ENCODE measurements at places on chromosomes 4 and X.

DNA sequence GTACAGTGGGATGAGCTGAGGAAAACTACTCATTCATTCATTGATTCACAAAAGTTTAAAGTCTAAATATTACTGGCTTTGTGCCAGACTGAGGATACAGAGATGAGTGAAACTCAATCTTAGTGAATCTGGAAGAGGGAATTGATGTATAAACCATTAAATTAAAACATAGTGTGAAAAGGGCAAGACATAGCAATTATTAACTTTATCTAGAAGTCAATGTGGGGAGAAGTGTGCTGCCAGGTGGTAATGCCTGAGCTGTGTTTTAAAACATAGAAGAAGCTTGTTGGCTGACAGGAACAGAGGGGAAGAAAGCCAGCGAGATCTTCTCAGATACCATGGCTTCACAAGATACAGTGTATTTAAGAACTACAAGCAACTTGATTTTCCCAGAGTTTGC lies 153.4 kb downstream of the BMPR1B start:
- no peak for DNase-seq

- DNase-seq, result no peak
Measured at GRCh38 chr4:13626492-13627177, 890 bp downstream of the BOD1L1 start.

- no peak for DNase-seq
Measured at GRCh38 chr4:158766434-158767044, 2.3 kb upstream of the FNIP2 start.

GRCh38 chrX:139905743-139906142 lies 27.1 kb downstream of the ATP11C start:
- DNase-seq, result no peak

- DNase-seq, result no peak
Measured at GRCh38 chr4:181952478-181952877, 290.7 kb upstream of the TENM3 start.

- DNase-seq, result no peak
Measured at GRCh38 chr4:141692081-141692480, 55.7 kb downstream of the IL15 start.

- no peak for DNase-seq
Measured at GRCh38 chrX:29662759-29663503, 552.4 kb upstream of the MAGEB2 start.

- no peak for DNase-seq
Measured at GRCh38 chr4:11367371-11367770, 61.3 kb downstream of the HS3ST1 start.

GRCh38 chr4:52638717-52639116 lies 20.4 kb downstream of the USP46 start:
- DNase-seq, result peak; percentile 22

DNA sequence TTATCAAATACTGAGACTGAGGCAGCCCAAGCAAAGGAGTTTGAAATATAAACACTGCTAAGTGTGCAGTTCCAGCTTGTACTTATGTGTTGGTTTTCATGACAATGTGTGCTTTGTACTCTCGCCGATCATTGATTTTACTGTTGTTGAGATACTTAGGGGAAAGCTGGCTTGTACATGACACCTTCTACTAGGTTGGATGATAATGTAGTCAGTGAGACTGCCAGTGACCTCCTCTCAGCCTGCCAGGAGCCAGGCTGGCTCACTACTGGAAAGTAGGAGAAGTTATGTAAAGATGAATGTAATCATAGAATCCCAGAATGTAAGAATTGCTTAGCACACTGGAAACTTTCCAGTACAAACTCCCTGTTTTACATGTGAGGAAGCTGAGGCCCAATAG lies 132.0 kb downstream of the AFF2 start:
- DNase-seq, result no peak

DNA sequence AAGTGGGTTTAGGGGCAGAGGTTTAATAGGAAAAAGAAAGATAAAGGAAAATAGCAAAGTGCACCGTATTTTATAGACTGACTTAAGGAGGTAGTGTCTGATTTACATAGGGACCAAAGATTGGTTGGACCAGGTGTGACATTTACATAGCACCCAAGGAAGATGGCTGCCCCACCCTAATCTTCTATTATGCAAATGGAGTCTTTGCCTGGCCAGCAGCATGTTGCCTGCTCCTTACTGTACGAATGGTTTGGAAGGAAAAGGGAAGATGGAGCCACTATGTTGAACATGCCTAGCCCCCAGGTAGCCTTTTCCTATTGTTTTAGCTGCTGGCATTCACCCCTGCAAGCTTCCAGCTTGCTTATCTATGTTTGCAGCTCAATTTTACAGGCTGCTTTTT lies 146.2 kb upstream of the PDE5A start:
- no peak for DNase-seq

DNA sequence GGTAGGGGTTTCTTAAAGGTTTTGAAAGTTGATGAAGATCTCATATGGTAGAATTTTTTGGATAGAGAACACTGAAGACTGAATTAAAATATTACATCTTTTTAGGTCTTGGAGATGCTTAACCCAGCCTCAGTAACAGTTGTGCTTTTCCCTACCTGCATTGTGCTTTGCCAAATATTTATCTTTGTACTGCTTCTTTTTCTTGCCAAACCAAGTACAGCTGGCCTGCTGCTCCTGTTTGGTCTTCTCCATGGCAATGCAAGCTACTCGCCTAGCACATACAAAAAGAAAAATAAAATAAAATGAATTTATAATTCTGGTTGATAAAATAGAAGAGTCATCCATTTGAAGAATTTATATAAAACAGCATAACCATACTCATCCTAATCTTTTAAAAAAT lies 95.4 kb downstream of the NYX start:
- no peak for DNase-seq

- DNase-seq, result no peak
Measured at GRCh38 chrX:150926304-150926703, 27.8 kb upstream of the CD99L2 start.

GRCh38 chr4:31617667-31618066 lies 897.5 kb downstream of the PCDH7 start:
- no peak for DNase-seq
